GM10248 (cell line): ENCODE measurements at places on chromosomes 7 and 10.

GRCh38 chr7:70678621-70679251, 453.2 kb upstream of the GALNT17 start:
- DNase-seq = no peak

DNA sequence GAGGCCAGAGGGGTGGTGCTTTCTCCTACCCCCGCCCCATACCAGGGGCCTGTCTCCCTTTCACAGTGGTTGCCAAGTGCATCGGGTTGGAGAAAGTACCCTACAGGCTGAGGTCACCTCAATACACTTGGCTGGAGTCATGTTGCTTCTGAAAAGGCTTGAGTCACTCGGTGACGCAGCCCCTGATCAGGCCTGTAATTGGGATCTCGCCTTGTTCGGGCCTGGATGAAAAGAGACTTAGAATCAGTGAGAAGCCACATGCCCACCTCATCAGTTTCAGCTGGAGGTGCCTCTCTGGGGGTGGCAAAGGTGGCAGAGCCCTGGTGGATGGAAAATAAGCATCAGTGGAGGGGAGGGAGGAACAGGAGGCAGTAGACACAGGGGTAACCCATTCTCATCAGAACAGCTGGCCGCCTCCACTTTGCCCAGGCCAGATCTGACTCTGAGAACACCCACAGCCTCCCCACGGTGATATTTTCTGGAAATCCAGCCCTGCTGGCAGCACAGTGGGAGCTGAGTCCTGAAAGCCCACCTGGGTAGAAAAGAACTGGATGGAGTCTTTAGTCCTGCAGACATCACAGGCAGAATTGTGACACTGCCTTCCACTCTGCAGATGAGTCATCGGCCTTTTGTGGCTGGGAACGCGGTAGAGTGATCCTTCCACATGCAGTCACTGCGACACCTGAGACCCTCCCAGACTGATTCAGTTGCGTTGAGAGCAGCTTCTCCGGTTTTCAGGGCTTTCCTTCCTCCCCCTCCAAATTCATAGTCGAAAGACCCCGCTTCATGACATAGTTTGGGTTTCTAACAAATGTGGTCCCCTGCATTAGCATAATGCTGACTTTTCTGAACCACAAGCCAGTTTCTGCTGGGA, 108.0 kb downstream of the GRK5 start:
- DNase-seq = peak; percentile 82

DNA sequence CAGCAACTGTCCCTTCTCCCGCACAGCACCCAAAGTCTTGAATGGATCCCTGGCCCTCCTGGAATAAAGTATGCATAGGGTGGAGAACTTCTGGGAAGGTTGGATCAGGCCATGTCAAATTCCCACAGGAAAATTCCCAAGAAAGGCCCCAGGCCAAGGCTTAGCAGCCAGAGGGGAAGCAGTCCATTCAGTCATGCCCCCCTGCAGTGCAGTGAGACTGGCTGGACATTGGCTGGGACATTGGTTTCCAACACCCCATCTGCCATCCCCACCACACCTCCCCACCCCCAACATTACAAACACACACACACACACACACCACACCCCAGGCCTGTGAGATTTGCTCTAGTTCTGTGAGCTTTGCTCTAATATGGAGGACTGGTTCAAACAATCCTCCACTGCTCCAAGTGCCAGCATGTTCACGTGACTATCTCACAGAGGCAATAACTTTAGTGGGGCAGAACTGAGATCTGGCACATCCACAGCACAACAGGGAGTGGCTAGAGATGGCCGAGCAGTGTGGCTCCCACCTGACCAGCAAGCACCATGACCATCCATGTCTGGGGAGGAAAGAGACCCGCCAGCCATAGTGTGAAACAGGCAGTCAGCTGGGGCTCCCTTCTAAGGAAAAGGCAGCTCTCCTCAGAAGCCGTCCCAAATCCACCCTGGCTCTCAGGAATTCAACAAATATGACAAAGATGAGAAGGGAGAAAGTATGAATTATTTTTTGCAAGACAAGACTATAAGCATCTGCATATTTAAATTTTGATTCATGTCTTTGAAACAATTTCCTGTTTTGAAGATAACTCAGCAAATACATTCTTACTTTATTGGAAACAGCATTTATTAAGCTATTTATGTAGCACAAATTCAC, 6.7 kb upstream of the FAM170B start:
- no peak for DNase-seq

- DNase-seq = no peak
Measured at GRCh38 chr7:135827391-135827790, 78.8 kb upstream of the FAM180A start.
